ENCODE measurements at places on chromosomes 4 and X. TPM values are rescaled to one million over a fixed set of nuclear protein-coding genes. Genes with fewer than 3 reads are reported as not detected.

The NLRP2B gene
- total RNA-seq: 0.18 TPM

The SASH3 gene
- total RNA-seq: 1.8 TPM

DNA sequence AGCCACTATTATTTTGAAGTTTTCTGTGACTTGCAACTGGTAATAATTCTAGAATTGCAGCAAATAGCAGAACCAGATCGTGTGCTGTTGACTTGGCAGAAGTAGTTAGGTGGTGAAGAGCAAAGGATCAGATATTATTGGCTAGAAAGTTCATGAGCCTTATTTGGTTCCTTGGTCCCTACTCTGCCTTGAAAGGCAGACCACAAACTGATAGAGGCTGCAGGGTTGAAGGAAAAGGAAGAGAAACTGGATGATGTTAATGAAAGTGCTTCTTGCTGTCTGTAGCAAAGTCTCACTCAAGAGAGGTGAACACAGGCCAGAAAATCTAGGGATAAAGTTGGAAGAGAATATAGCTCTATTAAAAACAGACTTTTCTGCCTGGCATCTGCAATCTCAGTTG lies 41.2 kb upstream of the RNF150 start:
- DNase-seq: no peak

DNA sequence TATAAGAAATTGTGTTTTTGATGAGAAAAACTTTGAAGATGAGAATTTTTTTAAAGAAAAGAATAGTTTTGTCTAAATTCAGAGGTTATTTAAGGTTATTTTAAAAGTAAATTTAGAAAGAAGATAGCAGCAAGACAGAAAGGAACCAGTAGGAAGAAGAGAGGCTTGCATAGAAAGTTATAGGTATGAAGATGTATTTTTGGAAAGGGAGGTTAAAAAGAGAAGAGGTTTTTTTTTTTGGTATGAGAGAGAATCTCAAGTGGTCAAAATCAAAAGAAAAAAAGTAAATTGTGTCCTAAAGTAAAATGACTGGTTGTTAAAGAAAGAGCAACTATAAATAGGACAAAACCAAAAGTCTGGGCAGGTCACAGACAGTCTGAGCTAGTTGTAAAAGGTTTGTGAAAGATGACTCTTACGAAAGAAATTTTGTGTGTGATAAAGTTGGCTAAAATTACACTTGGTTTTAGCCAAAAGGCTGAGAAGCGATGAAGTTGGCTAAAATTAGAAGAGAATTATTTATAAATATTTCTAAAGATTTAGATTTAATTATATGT lies 16.4 kb upstream of the EIF4E start:
- no peak for DNase-seq

DNA sequence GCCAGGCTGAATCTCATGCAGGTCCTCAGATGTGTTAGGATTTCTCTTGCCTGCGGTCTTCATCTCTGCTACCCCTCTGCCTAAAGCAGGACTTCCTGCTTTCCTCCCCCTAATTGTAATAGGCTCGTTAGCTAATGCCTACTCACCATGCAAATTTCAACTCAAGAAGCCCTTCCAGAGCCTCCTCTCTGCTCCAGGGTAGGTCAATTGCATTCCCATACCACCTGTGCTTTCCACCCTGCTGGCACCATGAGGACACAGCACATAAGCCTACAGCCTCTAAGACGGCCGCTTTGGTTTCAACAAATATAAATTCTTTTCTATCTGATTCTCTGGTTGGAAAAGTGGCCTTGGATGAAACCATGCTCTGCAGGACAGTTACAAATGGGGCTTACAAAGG lies 93.9 kb downstream of the QDPR start:
- DNase-seq: no peak

DNA sequence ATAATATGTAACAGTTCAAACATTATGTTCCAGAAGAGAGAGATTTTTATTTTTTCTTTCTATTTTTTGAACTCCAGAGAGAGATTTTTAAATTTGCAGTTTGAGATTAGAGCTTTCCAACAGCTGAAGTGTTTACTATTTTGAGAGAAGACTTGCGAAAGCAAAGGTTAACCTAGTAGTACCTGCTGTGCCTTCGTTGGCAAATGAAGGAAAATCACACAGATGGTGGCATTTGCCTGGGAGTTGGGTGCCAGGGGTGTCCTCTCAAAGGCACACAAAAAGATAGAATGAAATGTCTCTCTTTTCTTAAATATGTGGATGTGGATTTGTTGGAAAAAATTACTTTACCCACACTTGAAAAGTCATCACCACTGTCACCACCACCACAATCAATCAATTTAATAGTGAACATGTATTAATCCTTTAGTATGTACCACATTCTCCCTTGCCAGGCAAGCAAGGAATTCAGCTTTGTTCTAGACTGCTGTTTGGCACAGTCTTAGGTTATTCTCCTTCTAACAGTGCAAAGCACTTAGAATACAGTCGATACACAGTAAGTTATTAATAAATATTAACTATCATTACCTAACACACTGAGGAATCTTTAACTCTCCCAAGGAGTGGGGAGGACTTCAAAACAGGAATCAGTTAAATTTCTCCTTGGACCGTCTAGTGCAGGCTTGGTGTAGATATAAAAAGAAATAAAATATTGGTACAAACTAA lies 838.2 kb upstream of the FTHL17 start:
- DNase-seq: peak; percentile 53

DNA sequence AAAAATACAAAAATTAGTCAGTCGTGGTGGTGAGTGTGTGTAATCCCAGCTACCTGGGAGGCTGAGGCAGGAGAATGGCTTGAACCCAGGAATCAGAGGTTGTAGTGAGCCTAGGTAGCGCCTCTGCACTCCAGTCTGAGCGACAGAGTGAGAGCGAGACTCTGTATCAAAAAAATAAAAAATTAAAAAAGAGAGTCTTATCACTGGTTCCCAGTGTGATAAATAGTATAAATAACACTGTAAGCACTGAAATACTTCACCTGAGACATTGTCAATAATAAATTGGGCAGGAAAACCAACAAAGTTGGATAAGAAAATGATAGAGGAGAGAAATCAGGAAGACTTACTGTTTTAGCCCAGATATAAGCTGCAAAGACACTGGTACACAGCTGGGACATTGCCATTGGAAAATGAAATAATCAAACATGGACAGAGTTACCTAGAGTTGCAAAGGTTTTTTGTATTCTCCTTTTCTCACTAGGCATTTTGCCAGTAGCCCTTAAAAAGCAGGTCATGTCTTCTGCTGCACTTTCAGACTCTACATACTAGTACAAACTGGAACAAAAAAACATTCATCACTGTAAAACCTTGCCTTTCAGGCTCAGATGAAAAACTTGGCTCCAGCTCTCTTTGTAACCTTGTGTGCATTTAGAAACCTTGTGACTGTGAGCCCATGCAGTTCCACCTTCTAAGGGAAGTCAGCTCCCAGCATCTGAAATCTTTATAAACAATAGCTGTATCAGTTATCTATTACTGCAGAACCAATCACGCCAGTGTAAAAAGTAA lies 55.0 kb upstream of the PPP1R2C start:
- no peak for DNase-seq

Data from cerebellum (tissue), 4 donors.